ENCODE measurements at places on chromosomes 12 and 14. TPM values are rescaled to one million over a fixed set of nuclear protein-coding genes. Genes with fewer than 3 reads are reported as not detected.

GRCh38 chr12:111574797-111575443 is 24.2 kb downstream of the ATXN2 start:
- no peak for DNase-seq

GLTP gene
- total RNA-seq: 52.2 TPM

- DNase-seq: peak; percentile 91
These were observed 340.9 kb downstream of the PCNX1 start for GRCh38 chr14:71248194-71248593.

ENDOU gene
- total RNA-seq: not detected

POTEG gene
- not detected for total RNA-seq

NAB2 gene
- 38.0 TPM for total RNA-seq

GRCh38 chr12:108678104-108678730 is 44.5 kb upstream of the SELPLG start:
- no peak for DNase-seq
